Mesothelial cell of epicardium (in vitro differentiated cells): ENCODE measurements at places on chromosomes 13 and 19. TPM values are rescaled to one million over a fixed set of nuclear protein-coding genes. Genes with fewer than 3 reads are reported as not detected.

DNA sequence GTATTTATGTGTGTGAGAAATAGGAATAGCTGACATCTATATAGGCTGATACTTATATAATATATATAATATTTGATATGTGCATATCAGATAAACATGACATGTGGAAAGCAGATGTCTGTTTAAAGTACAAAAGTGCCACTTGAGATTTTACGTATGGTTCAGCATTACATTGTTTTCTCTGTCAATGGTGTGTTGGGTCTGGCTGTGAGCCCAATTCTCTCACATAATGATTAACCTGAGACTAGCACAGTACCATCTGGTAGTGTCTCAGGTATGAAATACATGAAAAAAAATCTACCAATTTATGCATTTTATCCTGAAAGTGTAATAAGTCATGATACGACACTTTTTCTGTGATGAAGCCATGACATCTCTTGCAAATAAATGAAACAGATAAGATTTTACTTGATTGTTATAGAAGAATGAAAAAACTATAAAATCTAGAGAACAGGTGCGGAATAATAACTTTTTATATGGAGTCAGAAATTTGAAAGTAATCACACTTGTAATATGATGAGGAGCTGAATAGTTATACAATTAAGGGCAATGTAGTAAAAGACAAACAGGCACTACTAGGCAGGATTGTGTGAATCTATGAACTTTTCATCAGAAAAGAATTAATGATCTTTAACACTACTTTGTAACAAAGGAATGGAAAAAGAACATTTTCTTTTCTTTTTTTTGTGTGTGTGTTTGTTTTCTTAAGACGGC, 1405.0 kb downstream of the OLFM4 start:
- no peak for DNase-seq

- DNase-seq = no peak
These were observed 161.4 kb upstream of the TSHZ3 start for GRCh38 chr19:31510635-31511034.

- DNase-seq = no peak
These were observed 1930.2 kb upstream of the PCDH20 start for GRCh38 chr13:63345835-63346234.

FCGBP gene
- 1.7 to 2.5 TPM (median 2.3 TPM) in 3 replicates for total RNA-seq

DNA sequence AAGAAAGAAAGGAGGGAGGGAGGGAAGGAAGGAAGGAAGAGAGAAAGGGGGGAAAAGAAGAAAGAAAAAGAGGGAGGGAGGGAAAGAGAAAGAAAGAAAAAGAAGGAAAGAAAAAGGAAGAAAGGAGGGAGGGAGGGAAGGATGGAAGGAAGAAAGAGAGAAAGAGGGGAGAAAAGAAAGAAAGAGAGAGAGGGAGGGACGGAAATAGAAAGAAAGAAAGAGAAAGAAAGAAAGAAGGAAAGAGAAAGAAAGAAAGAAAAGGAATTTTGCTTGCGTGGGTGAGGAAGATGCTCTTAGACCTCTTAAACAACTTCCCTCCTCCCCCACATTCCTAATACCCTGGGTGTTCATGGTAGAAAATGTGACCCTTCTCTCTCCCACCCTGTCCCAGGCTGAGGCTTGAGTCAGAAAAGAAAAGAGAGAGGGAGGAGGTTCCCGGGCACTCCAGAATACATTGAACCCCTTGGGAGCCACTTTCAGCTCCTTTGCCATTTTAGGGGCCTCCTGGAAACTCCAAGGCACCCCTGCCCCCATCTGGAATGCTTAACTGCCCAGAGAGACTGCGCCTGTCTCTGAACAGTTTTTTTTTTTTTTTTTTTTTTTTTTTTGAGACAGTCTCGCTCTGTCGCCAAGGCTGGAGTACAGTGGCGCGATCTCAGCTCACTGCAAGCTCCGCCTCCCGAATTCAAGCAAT, 9.2 kb upstream of the KANK3 start:
- no peak for DNase-seq

- no peak for DNase-seq
These were observed 60.5 kb upstream of the MEDAG start for GRCh38 chr13:30845297-30846214.

DNA sequence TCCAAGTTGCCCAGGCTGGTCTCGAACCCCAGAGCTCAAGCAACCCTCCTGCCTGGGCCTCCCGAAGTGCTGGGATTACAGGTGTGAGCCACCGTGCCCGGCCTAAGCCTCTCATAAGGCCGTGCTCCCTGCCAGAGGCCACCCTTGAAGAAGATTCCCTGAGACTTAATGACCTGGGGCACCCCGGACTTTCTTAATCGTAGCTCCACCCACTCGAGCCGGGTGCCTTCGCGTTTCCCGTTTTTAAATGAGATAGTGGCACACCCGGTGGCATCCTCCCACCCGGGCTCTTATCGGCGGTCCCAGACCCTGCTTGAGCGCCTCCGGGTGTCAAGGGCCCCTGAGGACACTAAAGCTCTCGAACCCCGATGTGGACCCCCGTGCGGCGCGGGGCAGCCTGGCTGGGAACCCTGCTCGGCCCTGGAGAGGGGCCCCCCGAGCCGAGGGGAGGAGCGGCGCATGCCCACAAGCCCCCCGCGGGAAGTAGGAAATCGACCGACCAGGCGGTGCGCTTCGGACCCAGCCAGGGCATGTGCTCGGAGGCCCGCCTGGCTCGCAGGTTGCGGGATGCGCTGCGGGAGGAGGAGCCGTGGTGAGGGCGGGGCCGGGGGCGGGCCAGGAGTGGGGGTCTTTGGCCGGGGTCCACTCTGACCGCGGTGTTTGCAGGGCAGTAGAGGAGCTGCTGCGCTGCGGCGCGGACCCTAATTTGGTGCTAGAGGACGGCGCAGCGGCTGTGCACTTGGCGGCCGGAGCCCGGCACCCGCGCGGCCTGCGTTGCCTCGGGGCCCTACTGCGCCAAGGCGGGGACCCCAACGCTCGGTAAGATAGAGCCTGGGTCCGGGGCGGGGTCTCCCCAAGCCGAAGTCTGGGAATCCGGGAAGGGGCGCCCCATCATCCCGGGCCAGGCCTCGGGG, at the start of gene ANKLE1:
Gene ANKLE1, plus strand, starts transcription at position 511 of the 914 bp plus-strand sequence. Its CDS starts 20 bp downstream, at position 531.
- DNase-seq = peak; percentile 52

GRCh38 chr13:113123226-113124201, 915 bp downstream of the F10 start:
- DNase-seq = no peak

DNA sequence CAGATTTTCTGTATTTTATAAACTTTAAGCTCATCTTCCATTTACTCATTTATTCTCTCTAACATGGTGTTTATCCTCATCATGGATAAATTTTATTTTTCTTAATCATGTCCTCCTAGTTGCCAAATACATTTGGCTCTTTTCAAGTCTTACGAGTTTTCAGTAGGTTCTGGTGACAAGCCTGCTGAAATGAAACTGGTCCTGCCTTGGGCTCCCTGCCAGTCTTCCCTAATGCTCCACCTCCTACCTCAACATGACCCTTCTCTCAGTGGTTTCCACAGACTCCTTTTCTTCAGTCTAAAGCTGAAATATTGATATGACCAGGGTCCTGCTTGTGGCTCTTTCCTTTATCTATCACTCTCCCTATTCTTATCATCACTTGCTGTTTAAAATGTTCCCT, 81.2 kb downstream of the TRPC4 start:
- DNase-seq = no peak

DNA sequence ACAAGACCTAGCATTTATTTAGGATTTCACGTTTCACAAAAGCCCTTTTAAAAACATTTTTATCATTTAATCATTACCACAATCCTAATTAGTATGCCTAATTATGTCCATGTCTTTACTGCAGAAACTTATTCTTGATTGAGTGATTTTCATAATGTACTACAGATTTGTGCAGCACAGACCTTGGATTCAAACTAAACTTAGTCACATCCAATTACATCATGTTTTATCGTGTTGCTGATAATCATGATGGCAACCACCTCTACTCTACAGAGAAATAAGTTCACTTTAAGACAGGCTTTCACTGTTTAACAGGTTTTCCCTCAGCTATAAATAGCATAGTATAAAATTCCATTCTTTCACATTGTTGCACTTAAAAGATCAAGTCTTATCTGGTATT, 240.9 kb upstream of the RFC3 start:
- DNase-seq = no peak

- no peak for DNase-seq
These were observed 67.2 kb downstream of the CEBPG start for GRCh38 chr19:33440682-33441081.

GRCh38 chr19:54518844-54519243, 16.2 kb downstream of the LAIR2 start:
- no peak for DNase-seq

GRCh38 chr13:113115363-113116205, 7.0 kb upstream of the F10 start:
- DNase-seq = no peak

DNA sequence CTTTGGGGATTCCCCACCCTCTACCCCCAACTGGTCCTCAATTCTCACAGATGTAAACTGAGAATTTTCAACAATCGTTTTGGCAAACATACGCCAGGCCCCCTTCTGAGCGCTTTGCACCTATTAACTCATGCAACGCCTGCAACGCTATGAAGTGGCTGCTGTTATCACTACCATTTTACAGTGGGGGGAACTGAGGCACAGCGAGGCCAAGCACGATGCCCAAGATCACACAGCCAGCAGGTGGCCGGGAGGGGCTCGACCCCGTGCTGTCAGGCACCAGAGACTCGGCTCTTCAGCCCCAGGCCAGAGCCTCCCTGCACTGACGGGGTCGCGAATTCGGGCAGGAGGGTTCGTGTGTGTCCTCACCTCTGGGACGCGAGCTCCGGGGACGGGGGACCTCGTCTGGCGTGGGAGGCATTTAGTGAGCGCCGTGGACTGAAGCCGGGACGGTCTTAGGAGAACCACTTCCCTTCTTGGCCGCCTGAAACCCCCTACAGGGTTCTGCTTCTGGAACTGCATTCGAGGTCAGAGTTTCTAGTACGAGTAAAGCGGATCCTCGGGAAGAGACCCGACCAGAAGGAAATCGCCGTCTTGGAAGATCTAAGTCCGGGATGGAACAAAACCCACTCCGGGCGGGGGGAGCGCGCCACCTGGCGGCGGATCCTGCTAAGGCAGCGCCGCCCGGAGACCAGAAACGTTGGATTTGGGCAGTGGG, 21.0 kb downstream of the ZNF114 start:
- peak; percentile 71 for DNase-seq

DCT gene
- total RNA-seq = 0.04 to 0.27 TPM (median 0.18 TPM) in 3 replicates

- DNase-seq = no peak
These were observed 22.5 kb downstream of the CAB39L start for GRCh38 chr13:49421391-49421790.

PGLYRP2 gene
- not detected in 3 replicates for total RNA-seq

PHF11 gene
- 32.4 to 36.0 TPM (median 33.3 TPM) in 3 replicates for total RNA-seq

DNA sequence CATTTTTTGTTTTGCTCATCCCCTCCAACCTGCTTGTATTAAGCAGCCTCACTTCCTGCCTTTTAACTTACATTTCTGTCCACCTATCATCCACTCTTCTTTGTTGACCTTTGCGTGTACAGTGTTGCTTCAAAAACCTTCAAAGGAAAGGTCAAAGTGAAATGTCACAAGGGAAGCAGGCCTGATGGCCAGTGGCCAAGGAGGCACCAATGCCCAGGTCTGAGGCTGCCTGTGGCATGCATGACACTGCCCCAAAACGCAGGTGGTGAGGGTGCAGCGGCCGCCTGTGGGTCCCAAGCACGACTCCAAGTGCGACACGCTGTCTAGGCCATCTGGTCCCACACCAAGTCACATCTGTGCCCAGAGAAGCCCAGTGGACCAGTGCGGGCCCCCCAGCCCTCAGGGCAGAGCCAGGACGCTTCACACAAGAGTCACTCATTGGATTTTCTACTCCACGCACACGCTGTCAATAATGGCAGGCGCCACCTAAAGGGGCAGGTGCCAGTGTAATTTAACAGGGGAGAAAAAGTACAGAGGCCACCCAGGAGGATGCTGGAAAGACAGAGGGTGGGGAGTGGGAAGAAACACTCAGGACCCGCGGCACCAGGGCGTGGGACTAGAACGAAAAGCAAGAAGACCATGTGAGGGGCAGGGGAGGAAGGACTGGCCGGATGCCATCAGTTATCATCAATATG, 23.5 kb downstream of the SLC7A1 start:
- no peak for DNase-seq

ZNF730 gene
- 7.0 to 9.1 TPM (median 8.5 TPM) in 3 replicates for total RNA-seq

KLK13 gene
- total RNA-seq = 0.27 to 0.54 TPM (median 0.43 TPM) in 3 replicates

- DNase-seq = no peak
These were observed 91.0 kb upstream of the MYCBP2 start for GRCh38 chr13:77417897-77418296.

GRCh38 chr13:113969973-113970611, 3.8 kb downstream of the C13orf46 start:
- DNase-seq = no peak

SULT2A1 gene
- total RNA-seq = 0.13 TPM in 1 of 3 replicates, not detected in the others

FGF21 gene
- total RNA-seq = not detected in 3 replicates

DNA sequence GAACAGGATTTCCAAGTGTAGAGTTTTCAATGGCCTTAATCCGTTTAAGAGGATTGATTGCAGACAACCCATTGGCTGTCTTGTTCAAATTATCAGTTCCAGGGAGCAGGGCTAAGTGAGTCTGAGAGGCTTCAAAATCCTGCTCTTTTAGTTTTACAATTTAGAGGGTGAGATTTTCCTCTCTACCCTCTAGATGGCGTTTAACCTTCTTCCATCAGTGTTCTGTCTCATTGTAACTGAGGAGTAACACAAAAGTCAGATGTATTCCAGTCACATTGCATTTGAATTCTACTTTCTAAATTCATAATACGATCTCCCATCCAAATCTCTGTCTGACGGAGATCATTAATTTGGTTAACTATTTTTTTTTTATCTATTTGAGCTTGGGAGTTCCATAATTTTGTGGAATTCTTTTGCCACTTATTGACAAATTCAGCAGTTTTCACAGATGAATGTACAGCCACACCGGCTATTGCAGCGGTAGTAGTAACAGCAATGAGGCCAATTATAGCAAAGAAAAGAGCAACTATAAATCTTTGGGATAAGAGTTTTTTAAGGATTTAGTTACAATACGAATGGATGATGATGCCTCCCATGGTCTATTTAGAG, 7.8 kb upstream of the C19orf84 start:
- no peak for DNase-seq

C19orf73 gene
- total RNA-seq = 0.94 to 1.6 TPM (median 0.97 TPM) in 3 replicates

DNA sequence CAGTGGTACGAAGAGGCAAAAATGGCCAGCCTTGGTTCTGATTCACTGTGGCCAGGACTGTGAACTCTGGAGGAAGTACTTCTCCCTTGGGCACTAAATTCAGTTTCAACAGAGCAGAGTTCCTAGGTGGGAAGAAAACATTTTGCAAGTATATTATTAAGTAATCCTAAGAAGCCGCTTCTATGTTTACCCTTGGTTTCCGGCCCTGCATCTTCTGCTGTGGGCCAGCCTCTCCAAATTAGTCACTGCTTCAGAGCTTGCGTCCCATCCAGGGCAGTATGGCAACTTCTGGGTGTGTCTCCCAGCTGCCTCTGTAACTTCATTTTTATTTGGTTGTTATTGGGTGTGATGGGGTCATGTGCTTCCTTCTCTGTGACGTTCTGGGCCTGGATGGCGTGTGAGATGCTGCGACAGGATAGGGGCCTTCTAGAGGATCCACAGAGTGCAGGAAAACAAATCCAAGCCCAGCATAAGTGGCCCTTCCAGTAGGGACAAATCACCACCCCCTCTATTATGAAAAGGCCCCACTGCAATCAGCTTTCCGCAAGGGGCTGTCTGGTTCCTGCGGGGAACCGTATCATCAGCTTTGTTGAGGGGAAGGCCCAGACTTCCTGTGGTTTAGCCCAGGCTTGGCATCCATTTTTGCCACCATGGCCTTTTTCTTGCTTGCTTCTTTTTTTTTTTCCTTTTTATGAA, 55.1 kb upstream of the C1QTNF9 start:
- no peak for DNase-seq

SLC5A5 gene
- not detected in 3 replicates for total RNA-seq
